ENCODE measurements at places on chromosomes 4 and X.

DNA sequence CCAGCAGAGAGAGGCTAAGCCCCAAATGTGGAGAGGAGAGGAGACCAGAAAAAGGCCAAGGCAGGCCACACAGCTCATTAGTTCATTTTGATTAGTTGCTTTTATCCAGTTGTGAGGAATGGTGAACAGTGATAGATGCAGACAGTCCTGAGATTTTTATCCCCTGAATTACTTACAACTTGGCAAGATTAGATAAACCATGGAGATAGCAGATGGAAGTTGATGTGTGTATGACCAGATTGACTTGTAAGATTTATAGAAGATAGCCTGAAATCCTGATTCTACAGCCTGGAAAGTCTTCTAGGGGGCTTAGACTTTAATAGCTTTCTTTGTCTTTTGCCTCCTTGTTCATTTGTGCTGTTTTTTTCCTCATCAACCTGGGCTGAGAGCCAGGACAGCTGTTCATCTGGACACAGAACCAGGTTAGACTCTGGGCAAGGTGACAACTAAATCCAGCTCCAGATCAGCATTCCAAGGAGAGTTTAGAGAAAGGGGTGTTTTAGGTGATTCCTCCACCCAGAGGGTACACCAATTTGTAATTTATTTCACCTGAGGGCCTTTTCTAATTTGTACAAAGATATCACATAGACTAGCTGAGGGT lies 215.5 kb downstream of the SPATA18 start:
- peak; percentile 74 for DNase-seq

DNA sequence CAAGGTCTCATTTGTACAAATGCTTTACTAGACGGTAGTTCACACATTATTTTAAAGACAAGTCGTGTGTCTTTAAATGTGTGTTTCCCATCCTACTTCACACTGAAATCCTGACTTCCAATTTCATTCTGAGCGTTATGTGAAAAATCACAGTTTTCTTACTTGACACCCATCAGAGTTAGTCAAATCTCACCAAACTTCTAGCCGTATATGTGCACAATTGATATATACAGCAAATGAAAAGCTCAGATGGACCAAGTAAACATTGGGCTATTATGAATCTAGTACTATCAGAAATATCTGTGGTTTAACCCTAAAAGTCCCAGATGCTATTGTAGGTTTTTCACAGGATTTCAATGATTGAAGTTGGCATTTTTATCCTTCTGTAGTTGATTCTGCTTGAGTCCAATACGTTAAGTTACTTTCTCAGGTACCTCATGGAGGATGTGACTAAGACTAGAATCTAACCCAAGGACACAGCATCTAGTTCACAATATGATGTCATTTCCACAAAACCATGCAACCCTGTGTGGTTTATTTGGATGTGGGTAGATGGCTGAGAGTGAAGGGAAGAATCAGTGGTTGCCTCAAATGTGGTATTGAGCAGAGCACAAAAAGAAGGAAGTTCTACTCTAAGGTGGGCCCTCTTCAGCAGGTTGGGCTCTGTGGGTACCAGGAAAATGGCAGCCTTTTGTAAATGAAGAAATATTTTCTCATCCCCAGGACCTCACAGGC lies 22.1 kb upstream of the TRIM60 start:
- no peak for DNase-seq

DNA sequence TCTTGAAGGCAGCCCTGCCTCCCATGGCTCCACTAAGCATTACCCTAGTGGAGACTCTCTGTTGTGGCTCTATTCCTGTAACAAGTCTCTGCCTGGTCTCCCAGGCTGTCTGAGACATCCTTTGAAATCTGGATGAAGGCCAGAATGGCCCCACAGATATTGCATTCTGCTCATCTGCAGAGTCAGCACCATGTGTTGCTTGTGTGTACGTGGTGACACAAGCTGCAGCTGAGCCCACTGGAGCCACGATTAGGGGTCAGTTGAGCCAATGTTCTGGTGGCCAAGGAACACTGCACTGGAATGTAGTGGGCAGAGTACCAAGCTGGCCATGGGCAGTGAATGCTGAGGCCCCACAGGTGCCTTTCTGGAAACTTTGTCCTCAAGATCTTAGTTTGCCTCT lies 29.2 kb downstream of the GRID2 start:
- DNase-seq, result peak; percentile 13

DNA sequence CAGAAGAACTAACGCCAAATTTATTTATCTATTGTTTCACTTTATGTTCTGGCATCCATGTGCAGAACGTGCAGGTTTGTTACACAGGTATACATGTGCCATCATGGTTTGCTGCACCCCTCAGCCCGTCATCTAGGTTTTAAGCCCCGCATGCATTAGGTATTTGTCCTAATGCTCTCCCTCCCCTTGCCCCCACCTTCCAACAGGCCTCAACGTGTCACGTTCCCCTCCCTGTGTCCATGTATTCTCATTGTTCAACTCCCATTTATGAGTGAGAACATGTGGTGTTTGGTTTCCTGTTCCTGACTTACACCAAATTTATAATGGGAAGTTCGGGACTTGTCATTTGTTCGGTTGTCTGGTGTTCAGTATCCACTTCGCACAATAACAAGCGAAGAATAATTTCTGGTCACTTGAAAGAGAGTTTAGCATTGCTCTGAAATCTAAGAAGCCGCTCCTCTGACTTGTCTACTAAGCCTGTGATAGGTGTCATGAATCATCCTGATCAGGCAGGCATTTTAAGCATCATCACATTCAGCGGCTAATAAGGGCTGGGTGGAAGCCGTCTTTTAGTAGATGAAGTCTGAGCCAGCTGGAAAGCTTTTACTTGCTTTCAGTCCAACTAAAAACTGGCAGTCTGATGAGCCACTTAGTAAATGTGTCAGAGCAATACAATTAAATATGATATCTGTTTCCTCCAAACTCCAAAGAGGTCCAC lies 1065.7 kb upstream of the PABPC4L start:
- no peak for DNase-seq

GRCh38 chr4:12118651-12119213 lies 690.0 kb upstream of the HS3ST1 start:
- no peak for DNase-seq

- DNase-seq, result no peak
Observed at GRCh38 chrX:43087830-43088229, 309.9 kb upstream of the PPP1R2C start.

DNA sequence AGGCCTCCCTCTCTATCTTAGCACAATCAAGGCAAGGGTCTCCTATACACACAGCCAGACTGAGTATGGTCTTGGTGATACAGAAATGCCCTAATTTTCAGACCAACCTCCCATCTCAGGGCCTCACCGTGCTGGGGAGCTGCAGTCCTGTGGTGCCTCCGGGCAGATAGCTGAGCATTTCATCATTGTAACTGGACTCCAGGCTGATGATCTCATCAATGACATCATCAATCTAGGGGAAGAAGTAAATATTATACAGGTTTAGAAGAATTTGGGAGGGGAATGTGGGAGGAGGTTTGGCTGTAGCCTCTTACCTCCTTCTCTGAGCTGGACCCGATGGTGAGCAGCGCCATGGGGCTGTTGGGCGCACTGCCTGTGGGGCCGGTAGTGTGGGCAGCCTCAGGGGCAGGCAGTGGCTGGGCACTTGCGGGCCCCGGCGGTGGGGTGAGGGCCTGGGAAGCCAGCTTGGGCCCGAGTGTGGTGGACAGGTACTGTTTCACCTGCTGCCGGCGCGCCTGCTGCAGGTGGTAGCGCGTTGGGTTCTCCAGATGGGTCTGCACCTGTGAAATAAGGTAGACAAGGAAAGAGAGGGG lies 5.2 kb downstream of the TFE3 start:
- no peak for DNase-seq

DNA sequence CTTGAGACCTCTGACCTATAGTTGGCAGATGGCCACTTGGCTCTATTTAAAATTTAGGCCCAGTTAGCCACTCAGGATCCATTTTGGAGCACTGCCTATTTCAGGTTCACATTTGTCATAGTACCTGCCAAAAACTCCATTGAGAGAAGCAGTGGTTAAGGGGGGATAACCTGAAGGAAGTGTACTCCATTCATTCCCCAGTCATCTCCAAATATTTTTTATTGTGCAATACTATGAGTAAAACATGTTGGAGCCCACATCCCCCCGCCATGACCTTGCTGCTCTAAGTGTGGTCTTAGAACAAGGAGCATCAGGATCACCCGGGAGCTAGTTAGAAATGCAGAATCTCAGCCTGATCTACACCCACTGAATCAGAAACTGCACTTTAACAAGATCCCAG lies 21.1 kb downstream of the PLP1 start:
- DNase-seq, result no peak

DNA sequence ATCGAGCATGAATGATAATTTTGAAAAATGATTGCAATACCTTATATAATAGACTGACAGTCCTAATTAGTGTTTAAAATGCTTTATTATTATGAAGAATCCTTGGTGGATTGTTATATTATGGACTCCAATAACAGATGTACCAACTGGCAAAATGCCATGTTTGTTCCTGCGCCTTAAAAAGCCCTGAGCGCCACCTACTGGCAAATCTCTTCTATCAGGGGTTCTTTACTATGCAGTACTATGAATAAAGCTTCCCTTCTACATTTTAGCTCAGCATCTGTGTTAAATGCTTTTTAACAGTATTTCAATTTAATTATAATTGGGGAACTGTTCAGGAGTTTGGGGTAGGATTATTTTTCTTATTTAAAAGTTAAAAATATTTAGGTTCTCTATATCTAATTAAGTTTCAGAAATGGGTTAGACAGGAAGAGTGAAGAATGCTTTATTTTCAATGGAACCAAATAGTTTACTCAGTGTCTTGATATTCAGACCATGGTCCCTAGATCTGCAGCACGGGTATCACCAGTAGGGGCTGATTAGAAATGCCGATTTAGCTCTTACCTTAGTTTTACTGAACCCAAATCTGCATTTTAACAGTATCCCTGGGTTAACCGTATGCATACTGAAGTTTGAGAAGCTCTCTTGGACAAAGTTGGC lies 20.0 kb downstream of the CFAP97 start:
- peak; percentile 75 for DNase-seq

DNA sequence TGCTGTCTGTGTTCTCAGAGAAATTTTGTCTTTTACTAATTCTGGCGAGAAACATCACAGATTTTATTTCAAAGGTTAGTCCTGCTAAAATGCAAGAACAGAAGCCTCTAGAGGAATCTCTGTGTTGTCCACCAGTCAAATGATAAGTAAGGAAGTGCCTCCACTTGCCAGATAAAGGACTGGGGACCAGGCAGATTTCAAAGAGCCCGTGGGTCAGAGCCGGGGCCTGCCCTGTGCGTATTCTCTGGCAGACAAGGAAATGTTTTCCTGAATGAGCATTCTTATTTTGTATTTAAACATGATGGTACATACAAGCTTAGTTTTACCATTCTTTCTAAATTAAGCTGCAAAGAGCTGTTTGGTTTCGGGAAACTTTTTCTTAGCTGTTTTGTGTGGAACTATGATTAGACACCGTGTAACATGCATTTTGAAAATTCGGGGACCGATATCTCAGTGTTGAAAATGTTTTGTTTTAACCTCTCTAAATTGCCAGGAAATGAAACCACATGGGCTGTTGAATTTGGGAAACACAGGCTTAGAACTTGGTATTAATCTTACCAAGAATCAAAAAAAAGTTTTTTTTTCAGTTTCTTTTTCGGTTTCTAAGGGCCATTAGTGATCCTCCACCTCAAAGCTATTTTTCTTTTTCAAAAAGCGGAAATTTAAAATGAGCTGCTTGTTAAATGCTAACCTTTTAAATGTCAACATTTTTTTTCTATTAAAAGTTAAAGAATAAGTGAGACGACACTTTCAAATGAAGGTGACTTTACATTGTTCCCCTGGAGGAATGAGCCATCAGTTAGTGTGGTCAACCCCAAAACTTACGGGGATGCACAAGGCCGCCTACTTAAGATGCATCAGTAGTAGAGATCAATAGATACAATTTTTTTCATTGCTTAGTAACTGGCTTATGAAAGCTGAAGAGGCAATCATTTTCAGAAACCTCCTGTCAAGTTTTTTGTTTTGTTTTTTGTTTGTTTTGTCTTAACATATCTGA lies 89.6 kb upstream of the MTM1 start:
- no peak for DNase-seq

GRCh38 chr4:188439641-188440311 lies 300.5 kb downstream of the TRIML1 start:
- DNase-seq, result peak; percentile 76

- no peak for DNase-seq
Observed at GRCh38 chrX:47514533-47515235, 31.7 kb upstream of the ZNF41 start.

GRCh38 chr4:121439669-121440068 lies 58.9 kb upstream of the QRFPR start:
- DNase-seq, result no peak

GRCh38 chrX:118675966-118676349 lies 51.4 kb upstream of the IL13RA1 start:
- DNase-seq, result no peak

DNA sequence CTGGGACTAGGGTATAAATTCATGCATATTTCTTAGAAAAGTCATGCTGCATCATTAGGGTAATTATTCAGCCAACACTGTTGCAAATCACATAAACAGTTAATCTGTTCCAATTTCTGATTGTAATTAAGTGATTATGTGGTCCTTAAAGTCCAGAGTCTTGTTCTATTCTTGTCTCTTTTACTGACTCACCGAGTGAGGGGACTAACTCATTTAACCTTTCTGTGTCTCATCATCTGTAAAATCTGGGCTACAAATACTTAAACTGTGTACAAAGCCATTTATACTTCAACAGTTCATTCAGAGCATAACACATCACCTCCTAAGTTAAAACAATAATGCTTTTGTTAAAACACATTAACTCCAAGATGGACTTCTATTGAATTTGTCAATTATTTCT lies 65.4 kb upstream of the KLHL13 start:
- no peak for DNase-seq

GRCh38 chr4:173151496-173151895 lies 17.1 kb upstream of the GALNT7 start:
- DNase-seq, result no peak

DNA sequence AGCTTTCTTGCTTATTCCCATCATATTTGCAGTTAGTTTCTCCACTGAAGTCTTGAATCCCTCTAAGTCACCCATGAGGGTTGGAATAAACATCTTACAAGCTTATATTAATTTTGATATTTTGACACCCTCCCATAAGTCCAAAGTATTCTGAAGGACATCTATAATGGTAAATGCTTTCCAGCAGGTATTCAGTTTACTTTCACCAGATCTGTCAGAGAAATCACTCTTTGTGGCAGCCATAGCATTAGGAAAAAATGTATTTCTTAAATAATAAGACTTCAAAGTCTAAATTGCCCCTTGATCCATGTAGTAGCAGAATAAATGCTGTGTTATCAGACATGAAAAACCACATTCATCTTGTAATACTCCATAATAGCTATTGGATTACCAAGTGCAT lies 1371.7 kb upstream of the PABPC4L start:
- no peak for DNase-seq

- DNase-seq, result no peak
Observed at GRCh38 chr4:978957-979701, 5.8 kb upstream of the DGKQ start.

DNA sequence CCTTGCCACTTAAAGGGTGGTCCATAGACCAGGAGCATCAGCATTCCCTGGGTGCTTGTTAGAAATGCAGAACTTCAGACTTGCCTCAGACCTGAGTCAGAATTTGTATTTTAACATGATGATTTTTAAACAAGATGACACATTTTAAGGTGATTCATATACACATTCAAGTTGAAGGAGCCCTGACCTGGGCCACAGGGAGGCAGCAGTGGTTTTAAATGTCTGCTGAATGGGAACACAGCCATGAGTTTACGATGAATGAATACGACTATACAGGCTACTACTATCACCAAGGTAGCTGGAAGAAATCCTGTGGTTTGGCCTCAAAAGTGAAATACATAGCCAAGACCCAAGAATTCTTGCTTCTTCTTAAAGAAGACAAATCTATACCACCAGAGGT lies 2.9 kb downstream of the HDAC8 start:
- no peak for DNase-seq

GRCh38 chr4:105543881-105544280 lies 8.5 kb upstream of the ARHGEF38 start:
- no peak for DNase-seq
